ENCODE measurements at places on chromosomes 1 and 21. TPM values are rescaled to one million over a fixed set of nuclear protein-coding genes. Genes with fewer than 3 reads are reported as not detected.

The FAM163A gene
- not detected for total RNA-seq

The SMPDL3B gene
- total RNA-seq: 13.4 TPM

- no peaks in the 10 kb centered on the region for H3K27me3 ChIP-seq
- no peaks in the 10 kb centered on the region for H3K36me3 ChIP-seq
Measured at GRCh38 chr1:18798946-18799345, 60.5 kb downstream of the TAS1R2 start.

GRCh38 chr1:152148981-152149380 is 10.0 kb downstream of the RPTN start:
- no peaks in the 10 kb centered on the region for H3K4me1 ChIP-seq
- no peaks in the 10 kb centered on the region for H3K27me3 ChIP-seq
- H3K4me3 ChIP-seq: no peak overlapping the region
- no peaks in the 10 kb centered on the region for H3K36me3 ChIP-seq
- no peak for DNase-seq
- H3K27ac ChIP-seq: no peak overlapping the region

- H3K4me3 ChIP-seq: no peak overlapping the region
- no peaks in the 10 kb centered on the region for H3K36me3 ChIP-seq
- DNase-seq: no peak
- H3K4me1 ChIP-seq: no peaks in the 10 kb centered on the region
- no peak overlapping the region for H3K27ac ChIP-seq
Measured at GRCh38 chr1:82449506-82450057, 648.8 kb downstream of the ADGRL2 start.

DNA sequence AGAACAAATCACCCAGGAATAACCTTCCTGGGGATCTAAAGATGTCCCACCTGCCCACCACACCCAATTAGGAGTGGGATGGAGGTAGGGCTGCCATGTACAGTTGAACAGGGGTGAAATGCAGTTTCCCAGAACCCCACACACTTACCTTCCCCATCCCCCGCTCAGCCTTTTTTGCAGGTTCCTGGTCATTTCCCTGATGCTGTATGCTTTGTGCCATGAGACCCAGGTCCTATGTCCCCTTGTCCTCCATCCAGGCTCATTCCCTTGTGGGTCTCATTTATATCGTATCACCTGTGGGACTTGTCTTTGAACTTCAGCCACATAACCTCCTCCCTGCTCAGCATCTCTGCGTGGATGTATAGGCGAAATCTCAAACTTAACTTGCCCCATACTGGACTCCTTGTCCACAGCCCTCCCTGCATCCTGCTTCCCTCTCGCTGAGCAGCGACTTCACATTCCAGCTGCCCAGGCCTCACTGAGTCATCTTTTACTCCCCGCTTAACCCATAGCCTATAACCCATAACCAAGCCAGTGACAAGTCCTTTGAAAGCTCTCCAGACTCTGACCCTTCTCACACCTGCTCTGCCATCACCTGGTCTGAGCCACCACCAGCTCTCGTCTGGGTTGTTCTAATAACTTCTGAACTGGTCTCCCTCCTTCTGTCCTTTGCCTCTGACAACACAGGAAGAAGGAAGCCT is 4.7 kb downstream of the LDLRAD2 start:
- no peak overlapping the region for H3K27ac ChIP-seq
- H3K36me3 ChIP-seq: peaks cover 22% of the 10 kb centered on the region
- DNase-seq: peak; percentile 47
